ENCODE measurements at places on chromosomes 2 and 18.
A peak's percentile ranks its signal among the peaks of the same experiment; 100 is the strongest.

- DNase-seq = peak; percentile 63
Observed at GRCh38 chr2:108640731-108641130, 78.6 kb upstream of the RANBP2 start.

DNA sequence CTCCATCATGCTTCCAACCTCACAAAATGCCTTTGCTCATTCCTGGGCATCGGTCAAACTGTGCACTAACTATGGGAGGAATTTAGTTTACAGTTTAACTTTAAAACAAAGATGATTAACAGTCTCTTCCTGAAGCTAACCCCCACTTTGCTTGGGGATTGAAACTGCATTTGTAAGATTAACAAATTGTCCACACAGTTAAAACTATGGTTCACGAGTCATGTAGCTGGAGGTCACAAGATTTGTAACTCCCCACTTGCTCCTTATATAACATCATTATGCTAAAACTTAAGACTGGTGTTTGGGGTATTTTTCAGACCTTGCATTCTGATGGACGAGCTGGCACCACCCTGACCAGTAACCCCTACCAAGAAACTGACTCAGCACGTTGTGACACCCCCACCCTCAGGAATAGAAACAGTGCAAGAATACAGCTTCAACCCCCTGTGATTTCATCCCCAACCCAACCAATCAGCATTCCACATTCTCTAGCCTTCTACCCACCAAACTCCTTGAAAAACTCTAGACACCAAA is 252.3 kb downstream of the MBD5 start:
- peak; percentile 36 for DNase-seq

- no peak for DNase-seq
Observed at GRCh38 chr2:68352651-68353391, 12.3 kb upstream of the PLEK start.

DNA sequence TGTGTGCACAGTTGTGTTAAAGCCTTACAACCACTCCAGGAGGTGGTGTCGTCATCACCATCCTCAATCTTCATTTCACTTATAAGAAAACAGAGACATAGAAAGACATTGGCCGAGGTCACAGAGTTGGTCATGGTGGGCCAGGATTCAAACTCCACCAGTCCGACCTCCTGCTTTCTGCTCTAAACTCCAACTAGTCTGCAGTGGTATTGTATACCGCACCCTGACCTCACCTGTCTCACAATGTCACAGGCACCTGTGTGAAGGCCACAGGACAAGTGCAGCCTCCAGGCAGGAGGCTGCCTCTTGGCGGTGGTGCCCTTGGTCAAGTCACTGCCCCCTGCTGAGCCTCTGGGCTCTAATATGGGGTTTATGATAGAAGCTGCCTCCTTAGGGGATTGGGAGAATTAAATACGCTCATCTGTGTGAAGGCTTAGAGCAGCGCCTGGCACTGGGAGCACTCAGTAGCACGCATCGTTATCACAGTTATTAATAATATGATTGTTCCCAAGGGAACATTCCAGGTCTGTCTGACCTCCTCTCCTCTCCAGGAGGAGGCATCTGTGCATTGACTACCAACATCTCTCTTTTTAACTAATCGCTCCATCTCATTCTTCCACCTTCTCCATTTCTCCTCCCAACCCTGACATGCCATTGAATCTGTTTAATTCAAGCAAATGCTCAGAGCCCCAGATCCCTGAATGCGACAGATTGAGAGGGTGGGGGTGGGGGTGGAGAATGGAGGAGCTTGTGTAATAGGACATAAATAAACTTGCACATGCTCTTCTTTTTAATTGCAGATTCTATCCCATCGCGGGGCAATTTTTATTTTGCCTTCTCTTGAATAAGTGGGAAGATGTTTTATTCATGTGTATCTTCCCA is 112.7 kb downstream of the MCFD2 start:
- no peak for DNase-seq

DNA sequence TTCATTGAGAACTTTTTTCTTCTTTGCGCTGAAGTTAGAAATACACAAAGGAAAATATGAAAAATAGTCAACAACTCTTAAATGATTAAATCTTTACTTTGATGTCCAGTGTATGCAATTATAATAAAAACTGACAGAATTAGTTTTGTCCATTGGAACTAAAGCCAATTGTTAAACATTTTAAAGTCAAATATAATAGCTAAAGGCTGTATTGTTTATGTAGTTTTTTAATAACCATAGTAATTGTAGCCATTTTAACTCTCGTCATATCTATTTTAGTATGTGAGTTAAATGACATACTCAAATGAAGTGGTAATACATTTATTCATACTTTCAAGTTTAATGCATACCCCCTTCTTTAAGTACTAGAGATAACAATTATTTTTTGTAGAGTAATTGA is 4.7 kb upstream of the COBLL1 start:
- DNase-seq = no peak

DNA sequence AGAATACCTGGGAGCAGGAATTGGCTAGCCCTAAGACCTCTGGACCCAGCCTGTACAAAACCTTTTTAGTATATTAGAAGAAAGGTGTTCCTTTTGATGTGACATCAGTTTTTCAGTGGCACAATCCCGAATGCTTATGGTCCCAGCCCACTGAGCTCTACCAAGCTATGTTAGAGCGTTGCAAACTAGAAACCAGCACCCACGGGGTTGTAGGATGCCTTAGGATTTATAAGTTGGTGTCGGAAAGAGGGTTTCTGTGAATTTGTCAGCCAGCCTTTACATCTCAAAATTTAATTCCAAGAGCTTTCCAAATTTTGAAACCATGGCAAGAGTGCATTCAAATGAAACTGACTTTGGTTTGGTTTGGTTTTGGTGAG is 499 bp upstream of the LMAN1 start:
- no peak for DNase-seq

GRCh38 chr2:69693059-69693774 is 48.7 kb upstream of the ANXA4 start:
- no peak for DNase-seq

- DNase-seq = no peak
Observed at GRCh38 chr18:46320297-46320696, 216.1 kb downstream of the HAUS1 start.

- DNase-seq = no peak
Observed at GRCh38 chr2:127721978-127722355, 20.7 kb downstream of the SFT2D3 start.

- no peak for DNase-seq
Observed at GRCh38 chr2:218425531-218425930, 6.6 kb downstream of the VIL1 start.

- no peak for DNase-seq
Observed at GRCh38 chr18:51656249-51656648, 458.8 kb upstream of the MEX3C start.

- DNase-seq = no peak
Observed at GRCh38 chr2:101821059-101821805, 123.7 kb downstream of the MAP4K4 start.

DNA sequence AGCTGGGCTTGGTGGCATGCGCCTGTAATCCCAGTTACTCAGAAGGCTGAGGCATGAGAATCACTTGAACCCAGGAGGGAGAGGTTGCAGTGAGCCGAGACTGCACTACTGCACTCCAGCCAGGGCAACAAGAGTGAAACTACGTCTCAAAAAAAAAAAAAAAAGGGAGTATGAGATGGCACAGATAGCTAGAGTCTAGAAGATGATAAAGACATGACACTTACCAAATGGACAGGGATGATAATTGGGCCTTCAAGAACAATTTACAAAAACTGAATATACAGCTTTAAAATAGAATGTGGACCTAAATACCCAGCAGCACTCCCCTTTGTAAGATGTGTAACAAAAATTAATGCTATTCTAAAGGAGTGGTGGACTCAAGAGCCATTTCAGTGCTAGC is 2.7 kb downstream of the METTL4 start:
- DNase-seq = no peak

- DNase-seq = no peak
Observed at GRCh38 chr18:56097621-56098020, 509.6 kb upstream of the TCF4 start.

DNA sequence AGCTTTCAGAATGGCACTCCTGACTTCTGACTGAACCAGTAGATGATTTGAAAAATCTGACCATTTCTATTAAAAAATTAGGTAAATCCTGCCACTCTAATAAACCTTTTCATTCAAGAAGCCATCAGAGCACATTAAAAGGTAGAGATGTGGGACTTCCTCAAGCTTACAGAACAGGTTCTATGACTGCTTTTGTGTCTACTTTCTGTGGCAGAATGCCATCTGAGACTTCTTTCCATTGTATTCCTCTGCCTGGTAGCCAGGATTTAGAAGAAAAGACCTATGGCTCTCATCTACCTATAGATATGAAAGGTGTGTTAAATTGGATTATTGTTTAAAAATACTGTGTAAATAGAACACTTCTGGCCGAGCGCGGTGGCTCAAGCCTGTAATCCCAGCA is 99.9 kb upstream of the NABP1 start:
- DNase-seq = no peak

DNA sequence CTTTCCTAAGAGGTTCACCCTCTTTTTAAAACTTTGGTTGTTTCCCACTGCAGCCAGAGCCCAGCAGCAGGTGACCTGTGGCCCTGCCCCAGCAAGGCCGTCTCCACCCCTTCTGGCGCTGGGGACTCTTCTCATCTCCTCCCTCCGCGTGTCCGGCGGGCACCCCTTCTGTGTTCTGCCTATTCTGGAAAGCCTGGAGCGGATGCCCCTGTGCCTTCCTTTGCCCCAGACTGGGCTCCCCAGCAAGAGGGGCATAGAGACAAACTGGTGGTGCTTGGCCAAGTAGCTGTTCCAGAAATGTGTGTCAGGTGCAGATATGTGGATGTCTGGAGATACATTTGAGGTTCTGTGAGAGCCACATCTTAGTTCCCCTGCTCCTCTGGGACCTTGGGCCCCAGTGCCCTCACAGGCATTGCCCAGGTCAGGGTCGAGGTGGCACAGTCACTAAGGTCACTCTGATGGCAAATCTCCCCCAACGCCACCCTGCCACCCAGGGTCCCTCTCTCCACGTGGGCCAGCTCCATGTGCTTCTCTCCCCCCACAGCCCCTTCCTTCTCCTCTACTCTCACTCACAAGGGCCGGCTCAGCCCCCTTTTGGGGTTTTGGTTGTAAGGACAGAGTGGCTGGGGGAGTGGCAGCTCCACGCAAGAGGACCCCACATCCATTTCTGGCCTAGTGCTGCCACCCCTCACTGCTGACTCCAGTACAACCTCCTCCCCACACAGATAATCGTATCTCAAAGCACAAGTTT is 35.5 kb upstream of the TAF1B start:
- DNase-seq = no peak

DNA sequence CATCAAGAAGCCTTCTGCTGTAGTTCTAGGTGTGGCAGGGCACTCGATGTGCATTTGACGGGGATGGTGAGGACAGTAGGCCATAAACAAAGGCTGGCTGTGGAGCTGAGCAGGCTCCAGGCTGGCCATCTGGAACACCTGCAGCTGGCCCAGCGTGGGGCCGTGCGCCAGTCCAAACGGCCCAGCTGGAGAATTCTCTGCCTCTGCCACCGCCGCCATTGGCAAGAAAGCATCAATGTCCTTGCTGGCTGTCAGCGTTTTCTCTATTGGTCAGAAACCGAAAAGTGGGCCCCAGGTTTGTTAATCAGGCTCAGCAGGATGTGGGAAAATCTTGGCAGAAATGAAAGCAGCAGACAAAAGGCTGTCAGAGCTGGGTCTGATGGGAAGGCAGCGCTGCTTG is 24.0 kb upstream of the CTIF start:
- no peak for DNase-seq

DNA sequence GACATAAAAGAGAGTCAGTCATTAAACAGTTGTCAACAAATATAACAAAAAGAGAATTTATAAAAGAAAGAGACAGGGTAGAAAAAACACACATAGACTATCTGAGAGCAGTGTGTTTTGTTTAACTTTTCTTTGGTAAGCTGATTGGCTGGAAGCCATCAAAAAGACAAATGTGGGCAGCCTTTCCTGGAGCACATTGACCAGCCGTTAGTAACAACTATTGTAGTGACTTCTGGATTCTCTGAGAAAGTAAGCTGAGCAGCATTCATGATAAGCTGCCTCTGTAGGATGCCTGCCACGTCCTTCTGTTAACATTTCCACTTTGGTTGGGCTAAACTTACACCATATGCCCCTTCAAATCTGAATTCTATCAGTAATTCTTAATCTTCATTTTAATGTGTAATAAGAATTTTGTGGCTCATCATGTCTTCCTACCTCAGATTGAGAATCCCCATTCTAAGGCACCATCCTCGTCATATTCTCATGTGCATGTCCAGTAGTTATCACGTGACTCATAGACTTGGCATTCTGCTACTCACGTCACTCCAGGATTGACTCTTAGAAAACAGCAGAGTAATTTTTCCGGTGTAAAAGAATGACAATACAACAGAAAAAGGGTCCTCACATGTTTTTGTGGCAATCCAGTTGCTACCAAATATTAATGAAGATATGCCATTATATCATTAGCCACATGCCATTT is 43.4 kb upstream of the DNAJC10 start:
- DNase-seq = peak; percentile 10

- no peak for DNase-seq
Observed at GRCh38 chr2:176658708-176659107, 389.5 kb downstream of the MTX2 start.

- no peak for DNase-seq
Observed at GRCh38 chr2:239610457-239611221, 209.8 kb upstream of the HDAC4 start.

- no peak for DNase-seq
Observed at GRCh38 chr2:41963661-41964525, 83.9 kb upstream of the PKDCC start.

GRCh38 chr2:216652566-216652965 is 19.3 kb downstream of the IGFBP2 start:
- no peak for DNase-seq

DNA sequence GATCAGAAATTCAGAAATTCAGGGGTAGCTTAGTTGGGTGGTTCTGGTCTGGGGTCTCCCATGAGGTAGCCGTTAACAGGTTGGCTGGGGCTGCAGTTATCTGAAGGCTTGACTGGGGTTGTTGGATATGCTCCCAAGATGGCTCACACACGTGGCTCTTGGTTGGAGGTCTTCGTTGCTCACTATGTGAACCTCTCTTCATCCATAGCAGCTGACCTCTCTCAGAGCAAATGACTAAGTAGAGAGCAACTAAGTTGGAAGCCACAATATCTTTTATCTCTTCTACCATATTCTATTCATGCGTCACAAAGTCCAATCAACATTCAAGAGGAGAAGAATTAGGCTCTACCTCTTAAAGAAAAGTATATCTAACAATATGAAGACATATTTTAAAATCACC is 38.7 kb upstream of the SERTAD2 start:
- no peak for DNase-seq

- no peak for DNase-seq
Observed at GRCh38 chr2:36271266-36271665, 84.3 kb upstream of the CRIM1 start.

- DNase-seq = no peak
Observed at GRCh38 chr18:70500748-70501147, 211.9 kb downstream of the SOCS6 start.

GRCh38 chr2:210611466-210611865 is 55.1 kb downstream of the CPS1 start:
- DNase-seq = no peak

GRCh38 chr2:219056176-219056895 is 4.4 kb downstream of the IHH start:
- no peak for DNase-seq
